ENCODE measurements at places on chromosomes 2 and 18. TPM values are rescaled to one million over a fixed set of nuclear protein-coding genes. Genes with fewer than 3 reads are reported as not detected.

- H3K36me3 ChIP-seq, result no peaks in the 10 kb centered on the region
- DNase-seq, result no peak
- no peaks in the 10 kb centered on the region for H3K4me1 ChIP-seq
- H3K4me3 ChIP-seq, result no peak overlapping the region
Observed at GRCh38 chr2:185689906-185690539, 48.6 kb upstream of the FSIP2 start.

DNA sequence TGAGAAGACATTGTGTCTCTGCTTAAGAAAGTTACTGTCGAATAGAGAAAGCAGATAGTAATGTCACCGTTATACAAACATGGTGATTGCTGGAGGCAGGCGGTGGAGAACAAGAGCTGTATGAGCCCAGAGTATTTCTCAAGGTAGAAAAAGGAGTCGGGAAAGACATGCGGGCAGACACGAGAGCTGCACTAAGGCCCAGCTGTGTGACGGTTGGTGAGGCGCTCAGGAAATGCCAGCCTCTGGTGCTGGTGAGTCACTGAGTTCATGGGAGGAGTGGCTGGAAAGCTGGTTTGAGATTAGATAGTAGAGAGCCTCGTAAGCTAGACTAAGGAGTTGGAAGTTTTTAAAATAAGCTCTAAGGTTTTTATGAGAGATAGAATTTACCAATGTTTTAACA, 390.9 kb upstream of the TRIB2 start:
- no peak overlapping the region for H3K4me3 ChIP-seq
- H3K36me3 ChIP-seq, result no peaks in the 10 kb centered on the region
- DNase-seq, result no peak
- no peak overlapping the region for H3K27ac ChIP-seq

The TTN gene
- 8.3 TPM for total RNA-seq

GRCh38 chr2:143503280-143503679, 374.1 kb downstream of the ARHGAP15 start:
- H3K27me3 ChIP-seq, result no peaks in the 10 kb centered on the region
- no peak overlapping the region for H3K27ac ChIP-seq
- DNase-seq, result no peak
- no peak overlapping the region for H3K4me3 ChIP-seq
- H3K4me1 ChIP-seq, result no peaks in the 10 kb centered on the region

All from GM23338 (cell line).